EH (cell line): ENCODE measurements at places on chromosomes 13 and 19.

- DNase-seq = no peak
Measured at GRCh38 chr13:83714236-83714635, 168.0 kb downstream of the SLITRK1 start.

GRCh38 chr13:33832872-33833271 is 14.9 kb downstream of the RFC3 start:
- DNase-seq = no peak

DNA sequence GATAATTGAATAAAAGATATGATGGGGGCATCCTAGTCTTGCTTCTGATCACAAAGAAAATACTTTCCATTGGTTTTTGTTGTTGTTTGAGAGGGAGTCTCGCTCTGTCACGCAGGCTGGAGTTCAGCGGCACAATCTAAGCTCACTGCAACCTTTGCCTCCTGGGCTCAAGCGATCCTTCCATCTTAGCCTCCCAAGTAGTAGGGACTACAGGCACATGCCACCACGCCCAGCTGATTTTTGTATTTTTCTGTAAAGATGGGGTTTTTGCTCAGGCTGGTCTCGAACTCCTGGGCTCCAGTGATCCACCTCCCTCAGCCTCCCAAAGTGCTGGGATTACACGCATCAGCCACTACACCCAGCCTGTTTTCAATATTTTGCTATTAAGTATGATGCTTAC is 17.1 kb upstream of the PSMC4 start:
- DNase-seq = no peak

DNA sequence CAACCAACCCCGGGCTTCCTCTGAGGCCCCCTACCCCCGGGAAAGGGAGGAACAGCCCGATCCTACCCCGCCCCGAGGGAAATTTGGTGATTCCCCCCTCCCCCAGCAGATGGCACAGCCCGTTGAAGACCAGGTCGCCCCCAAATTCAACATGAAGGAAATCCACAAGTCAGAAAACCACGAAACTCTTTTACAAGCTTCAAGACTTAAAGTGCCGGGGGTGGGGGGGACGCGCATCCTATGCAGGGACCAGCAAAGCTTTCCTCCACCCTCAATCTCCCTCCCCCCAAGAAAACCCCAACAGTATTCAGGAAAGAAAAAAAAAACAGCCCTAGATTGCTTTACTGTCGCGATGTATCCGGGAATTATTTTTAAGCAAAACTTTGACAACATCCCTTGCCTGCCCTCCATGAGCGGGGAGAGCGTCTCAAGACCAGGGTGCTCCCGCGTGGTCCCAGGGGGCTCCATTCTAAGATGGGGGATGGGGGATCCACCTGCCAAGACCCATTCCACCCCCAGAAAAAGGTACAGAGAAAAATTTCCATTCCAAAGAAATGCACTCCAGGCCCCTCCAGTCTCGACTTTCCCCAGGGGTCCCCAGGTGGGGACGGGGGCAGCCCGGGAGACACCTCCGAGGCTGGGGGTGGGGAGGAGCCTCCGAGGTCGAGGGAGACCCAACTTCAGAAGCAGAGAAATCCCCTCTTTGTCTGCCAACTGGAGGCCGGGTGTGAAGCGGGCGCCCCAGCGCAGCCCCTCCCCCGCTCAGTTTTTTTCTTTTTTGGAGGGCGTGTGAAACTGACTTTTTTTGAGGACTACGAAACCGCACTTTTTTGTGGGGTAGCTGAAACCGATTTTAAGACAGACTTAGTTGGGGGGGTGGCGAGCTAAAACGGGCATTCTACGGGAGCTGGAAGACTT is 1.5 kb downstream of the TCF3 start:
- DNase-seq = peak; percentile 29

DNA sequence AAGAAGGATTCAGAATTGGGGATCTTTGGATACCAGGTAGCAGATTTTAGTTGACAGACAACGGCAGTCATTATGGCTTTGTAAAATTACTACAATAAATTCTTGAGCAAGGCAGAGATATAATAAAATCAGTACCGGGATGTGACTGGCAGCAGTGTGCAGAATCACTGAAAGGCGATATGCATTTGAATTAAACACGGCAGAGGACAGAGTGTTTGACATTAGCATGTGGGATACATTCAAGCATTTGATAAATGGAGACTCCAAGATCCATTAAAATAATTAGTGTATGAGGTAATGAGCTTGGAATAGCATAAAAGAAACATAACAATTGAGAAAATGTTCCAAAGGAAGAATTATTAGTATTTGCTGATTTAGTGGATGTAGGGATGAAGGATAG is 36.8 kb downstream of the LCP1 start:
- DNase-seq = no peak

- DNase-seq = peak; percentile 53
Measured at GRCh38 chr19:41350735-41351338, 2.9 kb downstream of the TGFB1 start.

DNA sequence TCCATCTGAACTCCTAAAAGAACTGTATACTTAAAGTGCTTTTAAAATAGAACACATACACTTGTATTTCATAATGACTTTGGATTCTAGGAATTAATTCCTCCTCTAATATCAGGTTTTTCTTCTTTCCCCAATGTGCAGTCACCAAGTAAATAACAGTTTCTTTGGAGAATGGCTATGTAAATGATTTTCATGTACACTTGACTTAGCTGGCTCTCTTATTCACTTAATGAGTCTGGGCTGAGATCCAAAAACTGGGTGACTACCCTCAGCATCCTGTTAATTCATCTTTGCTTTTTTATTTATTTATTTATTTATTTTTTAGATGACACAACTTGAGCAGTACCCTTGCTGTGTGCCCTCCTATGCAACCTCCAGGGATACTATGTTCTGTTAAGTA is 1003.7 kb downstream of the SLITRK1 start:
- peak; percentile 69 for DNase-seq

GRCh38 chr13:74910415-74910814 is 571.6 kb downstream of the TBC1D4 start:
- DNase-seq = no peak

DNA sequence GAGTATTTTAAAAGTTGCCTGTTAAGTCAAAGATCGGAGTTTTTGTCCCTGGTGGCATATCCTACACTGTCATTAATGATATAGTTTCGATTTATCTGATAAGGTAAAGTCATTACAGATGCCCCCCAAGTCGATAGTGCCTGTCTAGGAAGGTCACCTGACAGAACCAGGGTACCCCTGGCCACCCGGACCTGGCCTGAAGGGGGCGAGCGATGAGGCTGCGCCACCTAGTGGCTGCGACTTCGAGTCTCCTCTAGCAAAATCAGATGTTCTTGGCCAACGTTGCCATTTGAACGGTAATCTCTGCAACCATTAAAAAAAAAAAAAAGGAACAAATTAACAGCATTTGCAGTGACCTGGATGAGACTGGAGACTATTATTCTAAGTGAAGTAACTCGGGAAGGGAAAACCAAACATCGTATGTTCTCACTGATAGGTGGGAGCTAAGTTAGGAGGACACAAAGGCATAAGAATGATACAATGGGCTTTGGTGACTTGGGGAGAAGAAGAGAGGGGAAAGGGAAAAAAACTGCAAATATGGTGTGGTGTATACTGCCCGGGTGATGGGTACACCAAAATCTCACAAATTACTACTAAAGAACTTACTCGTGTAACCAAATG is 565.1 kb downstream of the LIG4 start:
- no peak for DNase-seq

- DNase-seq = no peak
Measured at GRCh38 chr19:35363711-35364425, 5.6 kb downstream of the FFAR3 start.

DNA sequence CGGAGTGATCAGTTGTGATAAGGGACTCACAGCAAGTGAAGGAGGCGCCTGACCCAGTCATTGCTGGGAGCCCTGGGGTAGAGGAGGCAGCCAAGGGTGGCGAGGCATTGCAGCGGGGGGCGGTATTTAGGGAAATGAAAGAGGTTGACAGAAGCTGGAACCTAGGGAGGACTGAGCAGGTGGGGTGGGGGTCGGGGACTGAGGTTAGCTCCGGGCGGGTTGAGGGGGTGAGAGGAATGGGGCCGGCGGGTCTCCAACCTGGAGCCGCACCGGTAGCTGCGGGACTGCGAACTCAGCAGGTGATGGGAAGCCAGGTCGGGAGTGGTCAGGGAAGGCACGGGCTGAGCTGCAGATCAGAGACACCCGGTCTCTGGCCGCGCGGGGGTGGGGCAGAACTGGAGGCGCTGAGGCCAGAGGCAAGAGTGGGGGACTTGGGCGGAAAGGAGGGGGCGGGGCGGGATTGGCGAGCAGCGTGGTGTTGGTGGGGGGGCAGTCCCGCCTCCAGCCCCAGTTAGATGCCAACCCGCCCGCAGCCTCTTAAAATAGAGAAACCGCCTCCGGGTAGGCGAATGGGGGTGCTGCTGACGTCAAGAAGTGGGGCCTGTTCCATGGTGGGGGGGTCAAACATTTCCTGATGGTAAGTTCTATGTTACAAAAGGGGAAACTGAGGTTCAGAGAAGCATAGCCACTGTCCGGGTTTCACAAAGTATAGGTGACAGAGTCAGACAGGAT is 1.5 kb downstream of the MAST3 start:
- DNase-seq = peak; percentile 26

DNA sequence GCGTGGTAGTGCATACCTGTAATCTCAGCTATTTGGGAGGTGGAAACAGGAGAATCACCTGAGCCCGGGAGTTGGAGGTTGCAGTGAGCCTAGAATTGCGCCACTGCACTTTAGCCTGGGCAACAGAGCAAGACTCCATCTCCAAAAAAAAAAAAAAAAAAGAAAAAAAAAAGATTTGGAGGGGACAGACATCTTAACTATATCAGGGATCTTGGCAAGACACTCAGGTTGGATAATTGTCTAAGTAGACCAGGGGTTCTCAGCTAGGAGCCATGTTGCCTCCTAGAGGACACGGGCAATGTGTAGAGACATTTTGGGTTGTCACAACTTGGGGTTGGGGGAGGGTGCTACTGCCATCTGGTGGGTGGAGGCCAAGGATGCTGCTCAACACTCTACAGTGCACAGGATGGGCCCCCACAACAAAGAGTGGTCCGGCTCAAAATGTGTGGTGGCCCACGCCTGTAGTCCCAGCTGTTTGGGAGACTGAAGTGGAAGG is 1.9 kb upstream of the ZNF580 start:
- peak; percentile 43 for DNase-seq

- peak; percentile 35 for DNase-seq
Measured at GRCh38 chr19:17448131-17448967, at the start of gene TMEM221. TSS of gene TMEM221 (minus strand) at chr19:17448668. CDS start at chr19:17448462, 206 bp downstream.

GRCh38 chr13:35614666-35615065 is 138.2 kb upstream of the MAB21L1 start:
- DNase-seq = no peak

DNA sequence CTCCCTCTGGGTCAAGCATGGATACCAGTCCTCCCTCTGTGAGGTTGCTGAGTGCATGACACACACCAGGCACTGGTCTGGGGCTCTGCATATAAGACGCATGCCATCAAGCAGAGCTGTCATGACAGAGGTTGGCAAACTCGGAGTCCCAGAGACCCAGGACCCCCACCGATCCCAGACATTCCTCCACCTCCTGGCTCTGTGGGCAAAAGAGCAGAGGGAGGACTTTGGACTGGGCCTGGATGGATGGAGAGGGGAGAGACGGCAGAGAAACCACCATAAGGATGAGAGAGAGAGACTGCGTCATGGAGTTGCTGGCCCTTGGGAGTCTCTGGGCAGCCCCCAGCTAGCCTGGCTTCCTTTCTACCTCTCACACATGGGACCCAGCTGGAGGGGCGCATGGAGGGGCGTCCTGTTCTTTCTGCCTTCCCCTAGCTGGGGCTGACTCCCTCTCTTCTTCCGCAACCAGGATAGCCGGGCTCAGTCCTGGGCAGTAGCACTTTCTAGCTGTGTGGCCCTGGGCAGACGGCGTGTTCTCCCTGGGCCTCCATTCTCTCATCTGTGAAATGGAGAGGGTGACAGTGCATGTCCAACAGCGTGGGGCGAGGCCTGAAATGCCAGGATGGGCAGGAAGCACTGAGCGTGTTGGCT is 1.6 kb downstream of the HPN start:
- DNase-seq = no peak

DNA sequence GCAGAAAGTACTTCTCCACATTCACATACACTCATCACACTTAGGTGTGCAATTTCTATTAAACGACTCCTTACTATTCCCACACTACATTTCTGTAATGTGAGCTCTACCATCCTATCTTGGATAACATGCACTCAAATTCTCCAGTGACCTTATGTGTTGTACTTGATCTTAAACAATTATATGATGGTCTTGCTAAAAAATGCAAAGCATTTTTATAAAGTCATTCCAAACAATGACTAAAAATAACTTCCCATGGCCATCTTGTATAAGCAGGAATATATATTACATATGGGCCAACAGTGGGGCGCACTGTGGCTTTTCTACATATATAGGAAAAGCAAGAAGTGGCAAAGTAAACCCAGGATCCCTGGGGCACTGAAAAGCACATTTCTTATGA is 155.5 kb downstream of the FLT1 start:
- DNase-seq = peak; percentile 89

GRCh38 chr13:110932588-110932987 is 17.7 kb upstream of the ANKRD10 start:
- no peak for DNase-seq

- no peak for DNase-seq
Measured at GRCh38 chr19:19602713-19603324, 15.7 kb downstream of the PBX4 start.

- no peak for DNase-seq
Measured at GRCh38 chr19:2083174-2083854, 12.8 kb downstream of the MOB3A start.

GRCh38 chr19:50640368-50640767 is 687 bp upstream of the SYT3 start:
- no peak for DNase-seq

- DNase-seq = no peak
Measured at GRCh38 chr13:76329004-76329403, 557.2 kb downstream of the KCTD12 start.

DNA sequence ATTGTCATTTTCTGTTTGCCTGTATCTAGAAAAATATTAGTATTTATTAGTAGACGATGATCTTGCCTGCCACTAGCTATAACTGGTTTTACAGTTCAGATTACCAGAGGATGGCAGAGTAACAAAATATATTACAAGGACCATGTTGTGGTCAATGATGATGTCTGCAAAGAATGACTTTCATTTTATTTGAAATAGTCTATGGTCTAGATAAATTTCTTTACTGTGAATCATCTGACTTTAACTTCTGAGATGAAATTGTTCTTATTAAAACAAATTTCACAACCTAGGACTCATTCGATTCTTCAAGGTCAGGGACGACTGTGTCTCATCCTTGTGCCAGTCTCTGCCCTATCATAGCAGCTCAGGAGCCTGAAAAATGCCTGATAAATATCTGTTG is 637.8 kb upstream of the KLF12 start:
- peak; percentile 87 for DNase-seq

GRCh38 chr19:51342631-51343569 is 961 bp upstream of the VSIG10L start:
- no peak for DNase-seq

- DNase-seq = peak; percentile 32
Measured at GRCh38 chr13:45626731-45627374, 11.3 kb upstream of the ERICH6B start.

- no peak for DNase-seq
Measured at GRCh38 chr13:70856711-70857110, 748.5 kb upstream of the KLHL1 start.

GRCh38 chr13:39776439-39776838 is 121.0 kb downstream of the COG6 start:
- peak; percentile 88 for DNase-seq

- no peak for DNase-seq
Measured at GRCh38 chr19:2338751-2339643, 10.5 kb downstream of the SPPL2B start.
